ENCODE measurements at places on chromosomes 1 and 21.

DNA sequence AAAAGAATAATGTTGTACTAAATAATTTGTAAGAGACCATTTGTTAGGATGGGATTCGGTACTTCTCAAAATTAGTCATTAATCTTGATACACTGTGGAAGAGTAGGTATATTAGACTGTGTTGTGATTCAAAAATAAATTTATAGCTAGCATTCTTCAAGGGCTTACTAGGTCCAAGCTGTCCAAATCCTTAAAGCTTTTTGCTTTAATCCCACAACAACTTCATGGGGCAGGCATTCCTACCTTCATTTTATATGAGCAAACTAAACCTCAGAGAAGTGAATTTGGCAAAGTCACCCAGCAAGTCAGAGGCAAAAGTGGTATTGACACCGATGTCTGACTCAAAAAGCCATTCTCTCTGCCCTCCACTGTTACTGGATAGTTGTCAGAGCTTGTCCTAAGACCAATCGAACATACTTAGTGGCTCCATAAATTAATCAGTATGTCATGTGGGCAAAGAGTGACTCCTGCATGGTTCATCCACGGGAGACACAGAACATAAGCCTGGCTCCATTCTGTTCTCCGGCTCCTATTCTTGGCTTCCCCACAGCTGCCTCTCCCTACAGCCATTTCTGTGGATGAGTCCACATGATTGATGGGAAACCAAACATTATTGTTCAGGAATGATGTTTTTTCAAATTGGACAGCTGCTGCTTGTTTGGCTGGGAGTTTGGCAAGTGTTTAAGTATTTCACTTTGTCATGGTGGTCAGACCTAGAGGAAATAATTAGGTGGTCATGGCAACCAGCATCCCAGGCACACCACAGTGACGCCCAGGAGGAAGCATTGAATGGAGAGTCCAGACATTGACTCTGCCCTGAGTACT, 133.4 kb upstream of the FGGY start:
- DNase-seq = no peak

- no peak for DNase-seq
These were observed 32.9 kb downstream of the RASAL2 start for GRCh38 chr1:178126741-178127185.

- no peak for DNase-seq
These were observed 57.2 kb upstream of the HMCN1 start for GRCh38 chr1:185676969-185677368.

DNA sequence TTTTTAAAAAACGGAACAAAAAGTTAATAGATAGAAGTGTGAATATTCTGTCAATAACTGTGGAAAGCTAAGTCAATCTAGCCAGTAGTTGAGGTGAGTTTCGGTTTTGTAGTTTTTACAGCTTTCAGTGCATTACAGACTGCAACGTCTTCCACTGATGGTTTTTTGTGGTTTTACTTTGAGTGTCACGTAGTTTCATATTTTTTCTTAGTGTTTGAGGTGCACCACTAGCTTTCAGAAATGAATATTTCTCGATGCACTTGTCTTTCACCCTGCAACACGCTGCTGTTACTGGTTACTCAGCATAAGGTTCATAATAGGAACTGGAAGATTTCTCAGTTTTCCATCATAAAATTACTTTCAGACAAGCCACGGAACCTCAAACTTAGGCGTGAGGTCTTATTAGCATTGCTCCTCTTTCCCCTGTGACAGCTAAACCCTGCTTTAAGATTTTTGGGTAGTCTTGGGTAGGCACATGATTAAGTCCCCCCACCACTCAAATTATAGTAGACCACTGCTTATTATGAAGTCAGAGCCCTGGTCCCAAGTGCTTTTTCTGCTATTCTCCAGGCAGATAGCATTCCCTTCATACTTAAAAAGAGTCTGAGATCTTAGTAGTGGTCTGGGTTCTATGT, 1412.7 kb downstream of the KCNT2 start:
- no peak for DNase-seq

GRCh38 chr1:65189576-65190115, 41.6 kb downstream of the AK4 start:
- no peak for DNase-seq

- no peak for DNase-seq
These were observed 38.0 kb upstream of the SERBP1 start for GRCh38 chr1:67468066-67468718.

- DNase-seq = no peak
These were observed 321.8 kb downstream of the ZP4 start for GRCh38 chr1:237568955-237569354.

DNA sequence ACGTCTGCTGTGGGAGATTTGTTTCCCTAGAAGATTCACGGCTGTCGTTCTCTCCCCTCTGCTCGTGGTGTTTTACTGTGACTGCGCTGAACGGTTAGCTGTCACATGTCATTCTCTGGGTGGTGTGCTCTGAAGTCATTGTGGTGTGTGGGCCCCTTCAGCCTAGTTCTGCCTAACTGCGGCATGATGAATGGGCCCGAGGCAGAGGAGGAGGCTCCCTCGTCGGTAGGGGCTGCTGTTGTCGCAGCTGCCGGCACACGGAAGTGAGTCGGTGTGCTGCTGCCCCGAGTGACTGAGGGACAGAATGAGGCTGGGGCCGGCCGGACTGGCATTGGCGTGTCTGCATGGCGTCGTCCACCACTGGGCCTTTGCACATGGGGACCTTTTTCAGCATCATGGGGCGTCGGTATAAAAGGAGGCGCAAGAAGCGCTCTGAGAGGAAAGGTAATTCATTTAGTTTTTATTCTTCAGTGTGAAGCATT, 77.9 kb downstream of the ADARB1 start:
- DNase-seq = no peak

- DNase-seq = no peak
These were observed 8.5 kb downstream of the PRDM2 start for GRCh38 chr1:13708380-13708982.

DNA sequence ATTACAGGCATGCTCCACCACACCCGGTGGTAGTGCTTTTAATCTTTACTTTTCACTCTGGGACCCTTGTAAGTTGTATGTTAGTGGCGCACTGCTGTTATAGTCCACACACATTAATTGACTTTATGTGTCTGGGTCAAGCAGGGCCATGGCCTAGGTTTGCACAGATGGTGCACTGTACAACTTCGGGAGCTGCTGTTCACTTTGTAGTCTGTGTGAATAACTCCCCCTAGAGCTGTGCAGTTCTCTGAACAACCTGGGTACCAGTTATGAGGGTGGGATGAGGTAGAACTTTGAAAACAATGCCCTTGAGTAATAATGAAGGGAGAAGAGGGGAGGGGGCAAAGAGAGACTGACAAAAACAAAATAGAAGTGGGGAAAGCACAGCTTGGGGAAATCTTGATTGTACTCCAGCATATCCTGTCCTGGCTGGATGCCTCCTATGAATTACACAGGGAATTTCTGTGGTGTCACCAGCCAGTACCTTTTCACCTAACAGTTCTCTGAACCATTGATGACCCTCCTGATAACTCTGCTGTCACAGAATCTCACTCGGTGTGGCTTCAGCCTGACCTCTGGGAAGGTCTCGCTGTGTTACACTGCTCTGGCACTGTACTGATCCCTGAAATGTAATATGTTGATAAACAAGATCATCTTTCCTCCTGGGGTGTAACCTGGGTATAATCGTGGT, 2.2 kb downstream of the PTGFRN start:
- no peak for DNase-seq

DNA sequence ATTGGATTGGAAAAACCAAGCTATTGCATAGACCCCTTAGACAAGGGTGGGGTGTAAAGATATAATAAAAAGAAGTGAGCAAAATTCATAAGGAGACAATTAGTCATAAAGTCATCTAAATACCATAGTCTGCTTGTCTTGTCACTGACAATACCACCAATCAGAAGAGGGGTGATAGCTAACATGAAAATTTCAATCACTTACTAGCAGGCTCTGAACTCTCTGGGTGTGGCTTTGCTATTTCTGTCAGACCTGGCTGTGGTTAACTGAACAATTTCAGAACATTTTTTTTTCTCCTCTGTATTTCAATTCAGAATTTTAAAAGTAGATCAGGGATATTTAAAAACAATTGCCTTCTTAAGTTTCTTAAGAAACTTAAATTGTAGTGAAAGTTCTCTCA, 158.5 kb upstream of the PRMT6 start:
- no peak for DNase-seq

GRCh38 chr1:39936724-39937491, 18.0 kb upstream of the MFSD2A start:
- DNase-seq = no peak

GRCh38 chr1:217388522-217389065, 242.3 kb downstream of the GPATCH2 start:
- no peak for DNase-seq

Measured in NCI-H187 treated with DMSO at 0.1 percent for 48 hours (cell line).